ENCODE measurements at places on chromosomes 7 and 10.
A peak's percentile ranks its signal among the peaks of the same experiment; 100 is the strongest.

GRCh38 chr7:117669818-117670217, 190.0 kb downstream of the CFTR start:
- peak; percentile 31 for DNase-seq

DNA sequence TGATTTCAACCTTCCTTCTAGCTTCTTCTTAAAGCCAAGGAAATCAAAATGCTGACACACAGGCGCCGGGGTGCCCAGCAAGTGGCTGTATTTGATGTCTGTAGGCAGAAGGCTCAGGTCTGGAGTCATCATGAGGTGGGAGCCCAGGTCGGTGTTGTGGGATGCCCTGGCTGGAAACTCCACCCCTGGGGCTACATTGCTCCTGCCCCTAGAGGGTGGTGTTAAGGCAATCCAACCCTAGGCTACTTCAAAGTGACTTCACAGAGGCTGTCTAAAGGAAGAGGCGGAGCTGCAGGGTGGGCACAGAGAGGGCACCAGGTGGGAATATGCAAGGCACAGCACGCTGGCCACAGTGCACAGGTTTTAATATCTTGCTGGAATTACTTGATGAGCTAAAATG, 200.9 kb downstream of the ADAM12 start:
- DNase-seq = peak; percentile 15

DNA sequence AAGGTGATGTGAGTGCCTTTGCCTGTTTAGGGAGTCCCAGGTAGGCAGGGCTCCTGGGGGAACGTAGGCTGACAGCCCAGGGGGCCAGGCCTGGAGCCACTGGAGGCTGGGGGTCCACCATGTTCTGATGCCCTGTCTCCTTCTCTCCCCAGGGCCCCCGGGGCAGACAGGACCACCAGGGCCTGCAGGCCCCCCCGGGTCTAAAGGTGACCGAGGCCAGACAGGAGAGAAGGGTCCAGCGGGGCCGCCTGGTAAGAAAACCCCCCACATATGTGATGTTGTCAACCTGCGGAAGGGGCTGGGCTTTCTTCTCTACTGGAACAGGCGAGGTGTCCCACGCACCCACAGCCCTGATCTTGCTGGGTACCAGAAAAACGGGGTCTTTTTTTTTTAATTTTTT, 85.2 kb downstream of the MYL10 start:
- DNase-seq = no peak

DNA sequence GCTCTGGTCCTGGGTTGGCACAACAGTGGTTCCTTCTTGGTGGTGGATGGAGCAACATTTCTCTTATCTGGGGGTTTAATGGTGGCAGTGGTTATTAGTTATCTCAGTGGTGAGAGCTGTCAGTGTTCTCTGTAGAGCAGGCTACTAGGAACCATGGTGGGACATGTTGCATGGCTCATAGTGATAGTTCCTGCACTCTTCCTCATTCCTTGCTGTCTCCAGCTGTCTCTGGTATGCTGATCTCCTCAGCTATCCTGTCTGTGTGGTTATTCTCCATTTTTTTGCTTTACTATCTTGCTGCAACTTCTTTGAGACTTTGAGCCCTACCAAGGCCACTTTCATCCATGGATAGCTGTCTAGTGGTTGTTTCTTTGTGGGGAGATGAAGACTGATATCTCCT, 44.0 kb downstream of the CCDC7 start:
- no peak for DNase-seq

- no peak for DNase-seq
These were observed 24.8 kb downstream of the FGFBP3 start for GRCh38 chr10:91884536-91884935.

GRCh38 chr7:91103363-91103762, 160.9 kb upstream of the FZD1 start:
- DNase-seq = no peak
